ENCODE measurements at places on chromosomes 11 and 22. TPM values are rescaled to one million over a fixed set of nuclear protein-coding genes. Genes with fewer than 3 reads are reported as not detected.

The TOP3B gene
- total RNA-seq = 15.1 TPM

The OR52H1 gene
- 0.41 TPM for total RNA-seq

DNA sequence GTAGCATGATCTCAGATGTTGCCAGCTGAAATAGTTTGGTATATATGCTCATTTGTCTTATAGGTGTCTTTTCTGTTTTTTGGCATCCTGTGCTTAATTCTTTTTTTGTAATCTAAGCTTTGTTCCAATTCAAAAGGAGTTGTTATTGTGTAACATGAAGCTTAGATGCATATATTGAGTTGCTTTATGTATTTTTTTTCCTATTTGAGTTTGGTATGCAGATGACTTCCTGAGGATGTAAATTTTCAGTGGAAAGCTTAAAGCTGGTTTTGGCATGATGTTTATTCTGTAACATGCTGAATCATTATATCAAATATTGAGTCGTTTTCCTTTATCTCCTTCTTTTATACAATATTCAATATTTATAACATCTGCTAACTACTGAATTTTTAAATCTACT lies 69.4 kb downstream of the DDX10 start:
- DNase-seq = no peak

DNA sequence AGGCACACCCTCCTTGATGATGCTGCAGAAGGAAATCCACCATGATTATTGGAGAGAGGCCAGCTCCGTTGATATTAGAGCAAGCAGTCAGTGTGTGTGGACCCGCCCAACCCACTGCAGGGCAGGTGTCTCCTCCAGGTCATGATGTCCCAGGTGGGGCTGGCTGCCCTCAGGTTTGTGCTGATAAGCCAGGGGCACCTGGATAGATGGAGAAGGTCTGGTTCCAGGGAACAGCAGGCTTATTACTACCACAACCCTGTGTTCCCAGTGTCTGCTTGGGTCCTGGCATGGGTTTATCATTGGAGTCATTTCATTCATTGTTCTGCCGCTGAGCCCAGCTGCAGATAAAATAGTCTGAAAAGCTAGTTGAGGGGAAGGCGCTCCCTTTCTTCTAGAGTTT lies 181.1 kb upstream of the NECTIN1 start:
- DNase-seq = no peak

Data from frontal cortex (tissue), 4 donors.